ENCODE measurements at places on chromosomes 3 and 15.

DNA sequence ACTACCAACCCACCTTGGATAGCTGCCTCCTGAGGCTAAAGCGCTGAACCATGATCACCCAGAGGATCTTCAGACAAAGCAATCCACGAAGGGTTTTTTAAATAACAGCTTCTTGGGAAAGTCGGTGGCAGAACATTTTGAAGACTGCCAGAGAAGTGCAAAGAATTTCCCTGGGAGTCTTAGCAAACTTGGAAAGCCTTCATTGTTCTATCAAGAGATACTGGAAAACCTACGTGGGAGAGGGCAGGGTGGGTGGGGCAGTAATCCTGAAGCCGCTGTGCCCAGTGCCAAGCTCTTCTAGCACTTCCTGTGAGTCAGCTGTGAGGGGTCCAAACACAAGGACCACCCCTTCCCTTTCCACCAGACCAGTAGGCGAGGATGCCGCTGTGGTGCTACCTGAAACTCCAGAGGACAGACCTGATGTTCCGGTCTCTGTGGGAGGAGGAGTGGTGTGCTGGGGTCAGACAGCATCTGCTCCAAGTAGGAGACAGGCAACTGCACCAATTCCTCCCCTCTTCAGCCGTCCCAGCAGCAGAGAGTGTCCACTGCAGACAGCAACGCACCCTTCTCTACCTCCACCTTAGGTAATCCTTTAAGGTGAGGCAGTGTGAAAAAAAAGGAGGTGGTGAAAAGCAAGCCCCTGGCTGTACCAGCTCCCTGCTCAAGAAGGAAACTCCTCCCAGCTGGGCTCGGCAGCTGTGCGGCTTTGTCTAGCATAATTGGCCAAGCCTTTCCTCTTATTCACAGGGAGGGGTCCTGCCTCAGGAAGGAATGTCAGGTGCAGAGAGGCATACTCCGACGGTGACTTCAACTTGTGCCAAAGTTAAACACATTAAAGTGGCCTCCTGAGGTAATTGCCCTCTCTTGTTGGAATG is 99.0 kb downstream of the TMCC1 start:
- DNase-seq = peak; percentile 14

DNA sequence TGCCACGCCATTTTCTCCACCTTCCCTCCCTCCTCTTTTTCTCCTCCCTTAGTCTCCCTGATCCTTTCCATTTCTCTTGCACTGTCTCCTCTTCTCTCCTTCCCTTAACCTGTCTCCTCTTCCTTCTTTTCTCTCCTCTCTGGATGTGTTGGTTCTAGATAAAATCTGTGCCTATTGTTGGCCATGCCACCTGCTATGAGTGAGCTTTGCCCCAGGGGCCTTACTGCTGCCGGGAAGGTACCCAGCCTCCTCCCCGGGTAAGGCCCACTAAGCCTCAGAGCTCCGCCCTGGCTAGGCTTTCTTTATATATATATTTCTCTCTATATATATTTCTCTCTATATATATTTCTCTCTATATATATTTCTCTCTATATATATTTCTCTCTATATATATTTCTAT is 14.7 kb downstream of the GPD1L start:
- no peak for DNase-seq

GRCh38 chr3:16885593-16886302 is 993 bp downstream of the PLCL2 start:
- peak; percentile 77 for DNase-seq

DNA sequence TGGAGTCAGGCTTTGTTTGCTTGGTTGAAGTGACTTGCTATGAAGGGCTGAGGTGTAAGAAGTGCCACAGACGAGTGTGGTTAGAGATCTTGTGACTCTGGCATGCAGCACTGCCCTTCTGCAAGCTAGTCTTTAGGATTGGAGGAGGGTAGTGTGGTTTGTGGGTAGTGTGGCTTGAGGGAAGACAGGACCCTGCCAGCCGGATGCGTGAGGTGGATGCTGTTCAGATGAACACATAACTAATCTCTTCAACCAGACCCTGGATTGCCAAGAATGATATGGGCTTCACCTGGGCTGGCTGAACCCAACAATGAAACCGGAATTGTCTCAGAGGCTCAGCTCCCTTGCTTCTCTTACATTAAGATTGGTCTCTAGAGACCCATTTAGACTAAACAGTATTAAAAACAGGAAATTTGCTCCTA is 32.7 kb downstream of the STARD9 start:
- DNase-seq = no peak

- no peak for DNase-seq
These were observed 336.1 kb downstream of the MFSD1 start for GRCh38 chr3:159137949-159138348.

GRCh38 chr15:65355173-65355987 is 22.4 kb downstream of the IGDCC3 start:
- DNase-seq = no peak

DNA sequence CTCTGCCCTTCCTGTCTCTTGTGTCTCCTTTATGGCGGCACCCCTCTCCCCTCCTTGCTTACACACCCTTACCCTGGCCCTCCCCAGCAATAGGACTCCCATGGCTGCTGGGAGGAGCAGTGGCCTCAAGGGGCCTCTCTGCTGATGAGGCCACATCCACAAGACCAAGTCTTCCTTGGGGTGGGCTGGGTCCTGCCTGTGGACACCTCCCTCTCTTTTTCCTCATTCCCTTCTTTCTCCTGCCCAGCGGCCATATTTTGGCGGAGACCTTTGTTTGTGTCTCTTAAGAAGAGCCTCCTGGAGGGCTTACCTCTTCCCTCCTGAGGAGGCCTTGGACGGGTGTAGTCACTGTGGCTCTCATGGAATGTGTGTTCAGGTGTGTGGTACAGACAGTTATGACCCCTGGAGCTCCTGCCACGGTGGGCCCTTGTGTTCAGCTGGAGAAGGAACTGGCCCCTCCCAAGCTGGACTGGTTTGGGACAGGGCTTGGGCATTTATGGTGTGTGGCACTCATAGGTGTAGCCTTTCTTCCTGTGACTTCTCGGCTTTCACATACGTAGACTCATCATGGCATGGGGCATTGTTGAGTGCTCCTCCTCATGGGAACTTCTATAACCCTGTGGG is 56.6 kb upstream of the APEH start:
- DNase-seq = no peak
